ENCODE measurements at places on chromosomes 13 and 19.
A peak's percentile ranks its signal among the peaks of the same experiment; 100 is the strongest.

- no peak for DNase-seq
Observed at GRCh38 chr13:85040215-85040614, 759.0 kb downstream of the SLITRK6 start.

DNA sequence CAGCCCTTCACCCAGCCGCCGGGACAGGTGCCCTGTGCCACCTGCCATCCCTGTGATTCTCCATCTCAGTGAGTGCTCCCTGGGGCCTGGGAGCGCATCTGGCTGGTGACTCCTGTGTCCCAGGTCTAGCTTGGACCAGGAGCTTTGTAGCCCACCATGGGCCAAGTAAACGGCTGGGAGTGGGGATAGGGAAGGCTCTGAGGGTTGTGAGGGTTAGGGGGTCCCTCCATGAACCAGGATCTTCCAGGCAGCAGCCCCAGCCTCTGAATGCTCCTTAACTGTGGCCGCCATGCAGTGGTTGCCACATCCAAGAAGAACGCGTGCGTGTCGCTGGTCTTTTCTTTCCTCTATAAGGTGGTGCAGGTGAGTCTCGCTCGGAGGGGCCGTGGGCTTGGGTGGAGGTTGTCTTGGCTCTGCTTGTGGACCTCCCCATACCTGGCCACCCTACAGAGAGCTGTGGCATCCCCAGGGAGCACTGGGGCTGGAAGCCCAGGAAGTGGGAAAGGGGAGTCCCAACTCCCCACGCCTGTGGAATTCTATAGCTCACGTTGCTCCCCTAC is 8.4 kb downstream of the AP1M1 start:
- DNase-seq = no peak

- peak; percentile 96 for DNase-seq
Observed at GRCh38 chr13:111184458-111185401, 69.6 kb downstream of the ARHGEF7 start.

DNA sequence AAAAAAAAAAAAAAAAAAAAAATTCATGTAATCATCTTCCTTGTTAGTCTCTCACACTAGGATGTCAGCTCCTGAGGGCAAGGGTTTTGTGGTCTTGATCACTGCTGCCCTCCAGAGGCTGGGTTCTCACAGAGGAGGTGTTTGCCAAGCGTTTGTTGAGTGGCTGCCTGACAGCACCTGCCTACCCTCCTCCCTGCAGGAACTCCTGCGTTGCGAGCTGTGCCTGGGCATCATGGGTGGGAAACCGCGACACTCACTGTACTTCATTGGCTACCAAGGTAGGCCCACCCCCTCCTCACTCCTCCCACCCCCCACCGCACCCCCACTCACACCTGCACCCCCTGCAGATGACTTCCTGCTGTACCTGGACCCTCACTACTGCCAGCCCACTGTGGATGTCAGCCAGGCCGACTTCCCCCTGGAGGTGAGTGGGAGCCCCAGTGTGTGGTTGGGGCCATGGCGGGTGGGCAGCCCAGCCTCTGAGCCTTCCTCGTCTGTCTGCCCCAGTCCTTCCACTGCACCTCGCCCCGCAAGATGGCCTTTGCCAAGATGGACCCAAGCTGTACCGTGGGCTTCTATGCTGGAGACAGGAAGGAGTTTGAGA is 8.1 kb downstream of the ATG4D start:
- peak; percentile 56 for DNase-seq

GRCh38 chr13:27338816-27339215 is 68.2 kb downstream of the RASL11A start:
- DNase-seq = peak; percentile 60

DNA sequence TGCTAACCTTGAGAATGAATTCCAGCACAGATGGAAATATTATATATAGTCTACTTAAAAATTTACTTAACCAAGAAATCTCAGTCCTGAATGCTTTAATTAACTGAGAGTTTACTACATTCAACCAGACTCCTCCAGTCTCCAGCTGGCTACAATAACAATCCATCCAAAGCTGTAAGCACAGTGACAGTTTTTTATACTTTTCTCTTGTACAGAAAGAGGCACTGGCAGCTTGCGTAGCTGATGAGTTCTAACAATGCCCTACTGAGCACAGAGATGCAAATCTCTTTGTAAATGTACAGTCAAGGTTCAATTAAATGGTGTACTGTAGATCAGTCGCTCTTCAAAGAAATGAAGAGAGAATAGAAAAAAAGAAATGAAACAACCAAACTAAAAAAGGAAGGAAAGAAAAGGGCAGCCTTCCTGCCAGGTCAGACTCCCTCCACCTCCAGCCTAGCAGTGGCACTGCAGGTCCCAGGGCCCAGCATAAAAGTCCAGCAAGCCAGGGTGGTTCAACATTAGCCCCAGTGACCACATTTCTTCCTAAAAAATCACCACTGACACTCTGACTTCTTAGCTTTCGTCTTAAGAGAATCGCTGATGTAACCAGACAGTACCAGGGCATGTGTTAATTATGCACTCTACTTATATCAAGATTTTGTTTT is 88.4 kb downstream of the SACS start:
- DNase-seq = no peak

GRCh38 chr19:35731779-35732405 is 10.4 kb downstream of the IGFLR1 start:
- DNase-seq = no peak

DNA sequence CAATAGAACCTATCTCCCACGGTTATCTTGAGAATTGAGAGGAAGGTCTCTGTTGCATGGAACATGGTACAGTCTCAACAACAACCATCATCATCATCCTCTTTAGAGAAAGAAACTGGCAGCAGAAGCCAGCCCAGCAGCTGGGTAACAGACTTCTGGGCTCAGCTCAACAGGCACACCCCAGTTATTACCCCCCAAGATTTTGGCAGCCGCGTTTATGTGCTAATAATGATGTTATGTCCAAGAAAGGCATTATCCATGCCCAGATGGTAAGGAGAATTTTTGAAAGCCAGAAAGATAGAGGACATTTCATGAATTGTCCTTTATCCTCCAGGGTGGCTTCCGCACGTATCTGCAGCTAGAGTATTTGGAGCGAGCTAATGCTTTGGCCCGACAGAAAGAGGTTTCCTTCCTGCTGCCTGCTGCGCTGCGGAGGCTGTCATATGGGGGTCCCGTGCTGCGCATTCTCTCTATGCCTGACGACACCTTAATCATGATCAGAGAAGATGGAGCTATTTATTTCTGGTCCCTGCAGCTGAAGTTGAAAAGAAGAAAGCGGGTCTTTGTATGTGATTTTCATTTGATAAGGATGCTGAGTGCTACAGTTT is 89.9 kb downstream of the TEX26 start:
- no peak for DNase-seq

DNA sequence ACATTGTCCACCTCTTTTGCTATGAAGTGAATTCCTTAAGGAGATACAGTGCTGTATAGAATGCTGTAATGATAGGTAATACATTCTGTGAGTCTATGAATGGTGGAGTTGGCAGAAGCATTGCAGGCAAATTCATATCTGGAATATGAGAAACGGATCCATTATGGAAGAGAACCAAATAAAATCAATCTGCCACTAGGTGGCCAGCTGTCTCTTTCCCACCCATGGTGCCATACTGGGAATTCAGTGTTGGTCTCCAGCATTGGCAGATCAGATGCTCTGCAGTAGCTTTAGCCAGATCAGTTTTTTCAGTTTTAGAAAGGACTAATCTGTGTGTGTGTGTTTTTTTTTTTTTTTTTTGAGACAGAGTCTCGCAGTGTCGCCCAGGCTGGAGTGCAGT is 27.6 kb downstream of the DNAJC3 start:
- DNase-seq = no peak

DNA sequence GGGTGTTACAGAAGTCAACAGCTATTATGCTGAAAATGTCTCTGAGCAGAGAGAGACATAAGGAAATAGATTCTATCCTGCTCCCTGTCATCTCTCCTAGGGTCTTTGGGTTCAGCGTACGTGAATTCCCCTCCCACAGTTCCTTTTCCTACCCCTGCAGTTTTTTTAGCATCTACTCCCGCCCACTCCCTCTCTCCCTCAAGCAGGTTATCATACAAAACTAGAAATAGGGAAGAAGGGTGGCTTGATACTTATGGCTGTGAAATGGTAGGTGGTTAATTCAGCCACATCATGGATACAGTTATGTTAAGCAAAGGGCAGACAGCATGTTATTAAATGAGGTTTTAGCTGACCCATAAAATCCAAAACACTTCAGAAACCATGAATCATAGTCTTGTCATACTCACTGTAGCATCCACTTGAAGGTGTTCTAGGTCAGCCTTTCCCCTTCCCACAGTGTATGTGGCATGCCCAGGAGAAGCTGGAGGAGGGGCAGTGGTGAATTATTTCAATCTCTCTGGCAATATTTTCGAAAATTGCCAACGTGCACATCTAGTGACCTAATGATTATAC is 236.8 kb upstream of the SERP2 start:
- DNase-seq = no peak

DNA sequence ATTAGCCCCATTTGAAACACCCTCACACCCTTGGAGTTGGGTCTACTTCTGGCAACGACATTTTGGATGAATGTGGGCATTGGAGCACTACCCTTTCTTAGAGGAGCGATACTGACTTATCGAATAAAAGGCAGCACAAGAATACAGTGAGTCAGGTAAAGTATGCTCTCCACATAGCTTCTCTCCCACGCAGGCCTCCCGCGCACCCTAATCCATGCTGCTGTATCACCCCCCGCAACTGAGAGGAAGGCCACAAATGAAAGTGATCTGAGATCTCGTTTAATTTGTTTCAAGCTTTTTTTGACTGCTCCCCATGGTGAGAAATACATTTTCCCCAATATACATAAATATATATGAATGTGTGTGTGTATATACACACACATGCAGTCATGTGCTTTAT is 25.4 kb upstream of the AKAP11 start:
- no peak for DNase-seq

DNA sequence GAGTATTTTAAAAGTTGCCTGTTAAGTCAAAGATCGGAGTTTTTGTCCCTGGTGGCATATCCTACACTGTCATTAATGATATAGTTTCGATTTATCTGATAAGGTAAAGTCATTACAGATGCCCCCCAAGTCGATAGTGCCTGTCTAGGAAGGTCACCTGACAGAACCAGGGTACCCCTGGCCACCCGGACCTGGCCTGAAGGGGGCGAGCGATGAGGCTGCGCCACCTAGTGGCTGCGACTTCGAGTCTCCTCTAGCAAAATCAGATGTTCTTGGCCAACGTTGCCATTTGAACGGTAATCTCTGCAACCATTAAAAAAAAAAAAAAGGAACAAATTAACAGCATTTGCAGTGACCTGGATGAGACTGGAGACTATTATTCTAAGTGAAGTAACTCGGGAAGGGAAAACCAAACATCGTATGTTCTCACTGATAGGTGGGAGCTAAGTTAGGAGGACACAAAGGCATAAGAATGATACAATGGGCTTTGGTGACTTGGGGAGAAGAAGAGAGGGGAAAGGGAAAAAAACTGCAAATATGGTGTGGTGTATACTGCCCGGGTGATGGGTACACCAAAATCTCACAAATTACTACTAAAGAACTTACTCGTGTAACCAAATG is 565.1 kb downstream of the LIG4 start:
- peak; percentile 65 for DNase-seq

- DNase-seq = no peak
Observed at GRCh38 chr19:778910-779653, 18.2 kb upstream of the PTBP1 start.

GRCh38 chr19:44740351-44740824 is 8.1 kb upstream of the BCL3 start:
- DNase-seq = peak; percentile 39

- peak; percentile 20 for DNase-seq
Observed at GRCh38 chr13:45257638-45258333, 56.9 kb upstream of the KCTD4 start.

GRCh38 chr19:2259336-2259735 is 3.1 kb upstream of the JSRP1 start:
- no peak for DNase-seq

GRCh38 chr19:1417681-1418495 is 10.5 kb downstream of the DAZAP1 start:
- no peak for DNase-seq

DNA sequence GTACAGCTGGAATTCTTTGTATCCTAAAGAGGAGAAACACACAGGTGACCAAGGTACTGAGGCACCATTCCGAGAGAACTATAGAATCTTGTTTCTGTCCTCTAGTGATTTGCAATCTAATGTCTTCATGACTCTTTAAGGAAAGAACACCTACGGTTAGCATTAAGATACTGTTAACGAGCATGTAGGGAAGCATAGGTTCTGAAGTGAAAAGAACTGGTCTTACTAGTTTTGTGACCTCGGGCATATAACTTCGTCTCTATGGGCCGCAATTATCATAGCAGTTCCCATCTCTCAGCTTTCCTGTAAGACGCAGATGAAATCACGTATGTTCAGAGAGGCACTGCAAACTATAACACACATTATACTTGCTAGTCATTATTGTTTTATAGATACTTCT is 193.0 kb upstream of the NBEA start:
- DNase-seq = no peak

GRCh38 chr13:96032717-96033116 is 20.5 kb downstream of the UGGT2 start:
- no peak for DNase-seq

DNA sequence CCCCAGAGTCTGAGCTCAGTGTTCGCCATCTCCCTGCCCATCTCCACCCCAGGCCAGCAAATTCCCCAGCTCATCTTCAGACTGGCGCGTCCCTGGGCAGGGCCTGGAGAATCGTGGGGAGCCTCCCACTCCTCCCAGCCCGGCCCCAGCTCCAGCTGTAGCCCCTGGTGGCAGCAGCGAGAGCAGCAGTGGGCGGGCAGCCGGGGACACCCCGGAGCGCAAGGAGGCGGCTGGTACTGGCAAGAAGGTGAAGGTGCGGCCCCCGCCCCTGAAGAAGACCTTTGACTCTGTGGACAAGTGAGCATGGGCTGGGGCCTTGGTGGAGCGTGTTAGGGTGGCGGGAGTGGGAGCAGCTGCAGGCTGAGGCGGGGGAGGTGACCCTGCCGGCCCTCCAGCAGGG is 8.4 kb upstream of the PRR19 start:
- no peak for DNase-seq

DNA sequence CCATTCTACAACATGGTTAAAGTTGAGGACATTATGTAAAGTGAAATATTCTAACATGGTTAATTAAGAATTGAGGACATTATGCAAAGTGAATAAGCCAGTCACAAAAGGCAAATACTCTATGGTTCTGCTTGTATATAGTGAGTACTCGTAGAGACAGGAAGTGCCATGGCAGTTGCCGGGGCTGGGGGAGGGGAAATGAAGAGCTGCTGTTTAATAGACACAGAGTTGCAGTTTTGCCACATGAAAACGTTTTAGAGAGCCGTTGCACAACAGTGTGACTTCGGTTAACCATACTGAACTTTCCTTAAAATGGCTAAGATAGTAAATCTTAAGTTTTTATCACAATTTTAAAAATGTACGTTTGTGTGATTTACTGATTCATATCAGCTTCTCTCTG is 176.9 kb downstream of the SHISA2 start:
- no peak for DNase-seq

GRCh38 chr19:16444269-16444600 is 27.5 kb downstream of the EPS15L1 start:
- DNase-seq = peak; percentile 43

DNA sequence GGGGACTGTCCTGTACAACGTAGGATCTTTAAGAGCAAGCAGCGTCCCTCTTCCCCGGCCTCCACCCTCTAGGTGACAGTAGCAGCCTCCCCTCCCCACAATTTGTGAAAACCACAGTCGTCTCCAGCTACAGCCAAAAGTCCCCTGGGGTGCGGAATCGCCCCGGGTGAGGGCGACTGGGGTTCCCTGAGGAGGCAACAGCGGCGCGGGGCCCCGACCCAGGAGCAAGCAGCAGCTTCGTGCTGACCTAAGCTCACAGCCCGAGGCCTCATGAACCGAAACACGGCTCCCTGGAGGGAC is 322 bp downstream of the ZNF558 start:
- DNase-seq = no peak
